ENCODE measurements at places on chromosomes 6 and 20.

GRCh38 chr6:114419175-114419574 is 76.4 kb upstream of the HS3ST5 start:
- DNase-seq, result no peak

- no peak for DNase-seq
Observed at GRCh38 chr20:1232286-1233111, 6.7 kb downstream of the RAD21L1 start.

GRCh38 chr6:7311917-7312615 is 933 bp downstream of the SSR1 start:
- no peak for DNase-seq

DNA sequence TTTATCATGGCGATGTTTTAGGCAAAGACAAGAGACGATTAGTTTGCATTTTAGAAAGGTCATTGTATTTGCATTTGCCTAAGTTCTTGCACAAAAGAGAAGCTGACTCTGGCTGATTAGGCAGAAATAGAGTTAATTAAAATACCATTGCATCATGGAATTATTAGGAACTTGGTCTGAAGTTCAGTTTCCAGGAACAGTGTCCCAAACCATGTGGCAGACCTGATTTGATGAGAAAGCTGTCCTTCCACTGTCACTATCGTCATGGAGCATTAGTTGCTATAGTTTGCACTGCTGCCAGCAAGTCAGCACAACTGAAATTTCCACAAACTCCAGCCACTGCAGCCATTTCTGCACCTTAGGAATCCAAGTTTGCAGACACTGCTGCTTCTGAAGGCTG is 24.3 kb upstream of the MCUR1 start:
- no peak for DNase-seq

DNA sequence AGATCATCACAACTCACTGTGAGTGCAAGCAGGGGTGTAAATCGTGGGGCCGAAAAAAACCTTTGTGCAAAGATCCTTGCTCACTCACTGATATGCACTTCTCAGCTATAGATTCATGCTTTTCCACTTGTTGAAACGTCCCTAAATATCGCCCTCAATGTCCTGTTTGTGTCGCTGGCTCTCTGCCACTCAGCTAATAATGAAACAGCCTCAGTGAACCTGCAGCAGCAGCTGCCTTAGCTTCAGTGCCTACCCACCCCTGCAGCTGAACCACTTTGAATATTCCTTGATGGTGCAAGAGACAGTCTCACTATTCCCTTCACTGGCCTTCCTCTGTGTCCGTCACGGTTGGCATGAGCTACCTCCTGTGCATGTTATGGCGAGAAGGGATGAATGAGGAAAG is 128.9 kb upstream of the NAA20 start:
- no peak for DNase-seq

- no peak for DNase-seq
Observed at GRCh38 chr6:168826726-168827585, 386.0 kb downstream of the SMOC2 start.

DNA sequence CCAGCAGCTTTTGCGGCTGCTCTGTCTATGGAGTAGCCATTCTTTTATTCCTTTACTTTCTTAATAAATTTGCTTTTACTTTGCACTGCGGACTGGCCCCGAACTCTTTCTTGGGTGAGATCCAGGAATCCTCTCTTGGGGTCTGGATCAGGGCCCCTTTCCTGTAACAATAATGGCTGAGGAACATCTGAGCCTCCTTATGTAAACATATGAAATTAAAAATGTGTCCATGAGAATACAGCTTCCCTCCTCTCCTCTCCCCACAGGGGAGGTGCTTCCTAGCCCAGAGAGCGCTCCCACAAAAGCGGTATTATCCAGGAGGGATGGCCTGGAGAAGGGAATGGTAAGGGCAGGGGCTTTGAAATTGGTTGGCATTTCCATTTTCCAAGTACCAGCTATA is 81.1 kb downstream of the PSMG4 start:
- DNase-seq, result no peak

DNA sequence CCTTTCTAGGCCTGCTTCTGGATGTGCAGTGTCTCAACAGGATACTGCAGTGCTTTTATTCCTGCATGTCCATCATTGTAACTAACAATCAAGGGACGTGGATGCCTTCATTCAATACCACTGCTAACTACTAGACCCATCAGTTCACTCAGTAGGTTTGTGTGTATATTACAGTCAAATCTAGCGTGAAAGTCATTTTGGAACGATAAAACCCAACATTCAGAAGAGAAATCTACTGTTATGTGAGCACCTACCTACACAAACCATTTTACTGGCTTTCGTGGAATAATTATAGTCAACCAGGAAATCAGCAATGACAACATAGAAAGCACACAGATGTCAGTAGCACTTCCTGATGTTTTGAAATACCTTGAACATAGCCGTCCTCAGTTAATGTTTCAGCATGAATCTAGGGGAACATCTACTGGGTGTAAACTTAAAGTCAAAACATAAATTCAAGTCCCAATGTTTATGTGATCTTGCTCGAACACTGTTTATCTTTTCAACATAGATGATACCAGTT is 270.6 kb downstream of the FARS2 start:
- DNase-seq, result no peak

- DNase-seq, result no peak
Observed at GRCh38 chr6:111520524-111520923, 37.5 kb upstream of the REV3L start.

- DNase-seq, result no peak
Observed at GRCh38 chr20:36017048-36017951, 48.9 kb downstream of the CNBD2 start.

DNA sequence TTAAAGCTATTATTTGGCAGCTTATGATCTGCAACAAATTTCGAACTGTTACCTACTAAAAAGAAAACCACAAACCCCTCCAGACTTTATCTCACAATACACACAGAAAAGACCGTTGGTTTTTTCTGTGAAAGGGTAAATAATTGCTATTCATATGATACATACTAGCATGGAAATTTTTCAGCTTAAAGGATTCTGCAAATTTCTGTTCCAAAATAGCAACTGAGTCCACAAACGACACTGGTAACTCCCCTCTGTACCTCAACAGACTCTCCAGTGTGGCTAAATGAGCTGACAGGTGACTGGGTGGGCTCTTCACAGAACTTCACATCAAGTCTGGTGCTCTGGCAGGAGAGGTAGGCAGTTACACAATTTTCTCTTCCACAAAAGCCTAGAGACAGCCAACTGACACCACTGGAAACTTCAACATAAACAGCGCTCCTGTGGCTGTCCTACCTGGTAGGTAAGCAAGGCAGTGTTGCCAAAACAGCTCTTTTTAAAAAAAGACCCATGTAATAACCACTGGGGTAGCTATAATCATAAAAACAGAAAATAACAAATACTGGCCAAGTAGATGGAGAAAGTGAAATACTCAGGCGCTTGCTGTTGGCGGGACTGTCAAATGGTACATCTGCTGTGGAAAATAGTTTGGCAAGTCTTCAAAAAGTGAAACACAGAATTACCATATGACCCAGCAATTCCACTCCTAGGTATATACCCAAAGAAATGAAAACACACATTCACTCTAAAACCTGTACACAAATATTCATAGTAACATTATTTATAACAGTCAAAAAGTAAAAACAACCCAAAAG is 37.8 kb downstream of the ELOVL5 start:
- DNase-seq, result no peak

- no peak for DNase-seq
Observed at GRCh38 chr6:40340957-40341356, 246.2 kb downstream of the LRFN2 start.

DNA sequence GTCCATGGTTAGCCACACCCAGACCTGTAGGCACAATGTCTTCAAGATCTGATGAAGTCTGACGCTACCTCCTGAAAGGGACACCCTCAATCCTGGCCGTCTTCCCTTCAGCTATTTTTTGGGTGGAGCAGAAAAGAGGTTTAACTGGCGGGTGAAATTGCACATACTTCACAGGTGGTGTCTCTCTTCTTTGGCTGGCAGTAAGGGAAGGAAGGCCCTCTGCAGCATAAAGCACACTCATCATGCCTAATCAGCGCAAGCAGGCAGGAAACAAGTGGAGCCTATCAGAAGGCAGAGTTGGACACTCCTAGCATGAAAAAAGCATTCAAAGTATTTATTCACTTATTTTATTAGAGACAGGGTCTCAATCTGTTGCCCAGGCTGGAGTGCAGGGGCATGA is 32.9 kb downstream of the PNLDC1 start:
- DNase-seq, result no peak

GRCh38 chr20:10619427-10619826 is 54.4 kb downstream of the JAG1 start:
- no peak for DNase-seq

DNA sequence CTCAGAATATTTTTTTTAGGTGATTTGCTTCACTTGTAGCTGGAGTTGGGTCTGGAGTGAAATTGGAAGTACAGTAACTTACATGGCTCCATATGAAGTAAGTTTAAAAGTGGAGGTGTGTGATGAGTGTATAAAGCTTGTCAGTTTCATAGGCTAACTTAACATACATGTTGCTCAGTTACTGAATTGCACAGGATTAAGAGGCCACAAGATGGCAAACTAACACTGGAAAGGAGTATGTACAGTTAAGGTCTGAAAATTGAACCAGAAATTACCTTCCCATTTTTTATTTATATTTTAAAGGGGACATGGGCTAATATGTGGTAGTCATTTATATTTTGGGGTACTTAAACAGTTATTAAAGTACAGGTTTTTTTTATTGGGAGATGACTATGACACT is 45.3 kb upstream of the SMIM8 start:
- no peak for DNase-seq

GRCh38 chr6:154593122-154593521 is 82.6 kb upstream of the CNKSR3 start:
- DNase-seq, result no peak

DNA sequence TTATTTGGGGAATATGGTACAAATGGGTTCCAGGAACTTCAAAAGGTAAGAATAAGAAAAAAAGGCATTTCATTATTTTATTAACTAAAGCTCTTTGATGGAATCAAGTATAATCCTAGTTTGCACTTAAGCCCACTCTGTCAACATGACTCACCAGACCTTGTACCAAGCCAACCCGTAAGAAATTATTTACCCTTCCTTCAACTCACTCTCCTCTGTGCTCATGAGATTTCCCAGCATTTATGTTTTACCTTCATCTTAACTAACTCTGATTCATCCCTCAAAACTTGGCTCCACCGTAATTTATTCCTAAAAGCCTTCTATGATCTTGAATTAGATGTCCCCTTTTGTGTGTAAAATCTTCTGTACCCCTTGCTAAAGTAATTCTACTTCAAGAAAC is 308.7 kb downstream of the PKHD1 start:
- no peak for DNase-seq

DNA sequence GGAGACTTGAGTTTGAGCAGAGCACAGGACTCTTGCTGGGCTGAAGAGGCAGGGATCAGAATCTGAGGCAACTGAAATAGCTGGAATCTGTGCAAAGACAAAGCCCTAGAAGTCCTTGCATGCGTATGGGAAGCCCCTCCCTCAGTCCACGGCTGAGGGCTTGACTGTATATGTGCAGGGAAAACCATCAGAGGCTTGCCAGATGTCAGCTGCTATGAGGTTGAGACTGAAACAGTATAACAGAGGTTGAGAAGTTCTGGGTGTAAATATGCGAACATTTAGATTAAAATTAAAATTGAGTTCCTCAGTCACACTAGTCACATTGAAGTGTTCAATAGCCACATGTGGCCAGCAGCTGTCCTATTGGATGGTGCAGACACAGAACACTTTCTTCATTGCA is 108.8 kb upstream of the NEDD9 start:
- DNase-seq, result no peak

DNA sequence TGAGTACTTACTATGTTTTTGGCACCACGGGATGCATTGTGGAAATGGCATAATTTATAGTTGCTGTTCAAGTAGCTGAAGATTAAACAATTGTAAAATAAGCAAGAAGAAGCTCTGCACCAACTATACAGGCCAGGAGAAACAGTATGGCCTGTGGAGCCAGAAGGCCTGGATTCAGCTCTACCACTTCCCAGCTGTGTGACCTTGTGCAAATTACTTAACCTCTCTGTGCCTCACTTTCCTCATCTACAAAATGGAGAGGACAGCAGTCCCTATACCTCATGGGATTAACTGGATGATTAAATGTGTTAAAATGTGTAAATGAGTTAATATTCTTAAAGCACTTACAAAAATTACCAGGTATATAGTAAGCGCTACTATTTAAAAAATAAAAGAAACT is 49.1 kb downstream of the CNKSR3 start:
- no peak for DNase-seq

GRCh38 chr6:129163551-129163950 is 280.6 kb downstream of the LAMA2 start:
- no peak for DNase-seq

DNA sequence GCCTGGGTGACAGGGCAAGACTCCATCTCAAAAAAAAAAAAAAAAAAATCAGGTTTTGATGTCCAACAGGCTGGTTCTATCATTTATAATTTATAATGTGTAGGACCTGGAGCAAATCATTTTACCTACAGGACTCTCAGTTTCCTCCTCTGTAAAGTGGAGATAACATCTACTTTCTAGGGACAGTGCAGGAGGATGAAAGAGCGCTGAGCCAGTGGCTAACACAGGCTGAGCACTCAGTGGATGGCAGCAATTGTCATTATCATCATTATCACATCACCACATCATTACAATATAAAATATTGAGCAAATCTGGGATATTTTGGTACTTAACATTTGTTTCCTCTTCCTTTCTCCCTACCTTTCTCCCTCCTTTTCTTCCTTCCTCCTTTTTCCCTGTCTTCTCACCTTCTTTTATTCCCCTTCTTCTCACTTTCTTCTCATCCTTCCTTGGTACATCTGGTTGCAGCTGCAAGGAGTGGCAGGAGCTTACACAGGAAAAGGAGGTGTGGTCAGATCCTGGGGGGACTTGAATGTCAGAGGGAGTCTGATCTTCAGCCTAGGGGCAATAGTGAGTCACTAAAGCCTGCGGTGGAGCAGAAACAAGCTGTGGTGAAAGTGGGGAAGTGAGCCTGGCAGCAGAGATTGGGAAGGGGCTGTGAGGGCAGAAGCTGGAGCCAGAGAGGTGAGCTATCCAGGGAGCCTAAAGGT is 24.6 kb upstream of the CTNNBL1 start:
- DNase-seq, result no peak

DNA sequence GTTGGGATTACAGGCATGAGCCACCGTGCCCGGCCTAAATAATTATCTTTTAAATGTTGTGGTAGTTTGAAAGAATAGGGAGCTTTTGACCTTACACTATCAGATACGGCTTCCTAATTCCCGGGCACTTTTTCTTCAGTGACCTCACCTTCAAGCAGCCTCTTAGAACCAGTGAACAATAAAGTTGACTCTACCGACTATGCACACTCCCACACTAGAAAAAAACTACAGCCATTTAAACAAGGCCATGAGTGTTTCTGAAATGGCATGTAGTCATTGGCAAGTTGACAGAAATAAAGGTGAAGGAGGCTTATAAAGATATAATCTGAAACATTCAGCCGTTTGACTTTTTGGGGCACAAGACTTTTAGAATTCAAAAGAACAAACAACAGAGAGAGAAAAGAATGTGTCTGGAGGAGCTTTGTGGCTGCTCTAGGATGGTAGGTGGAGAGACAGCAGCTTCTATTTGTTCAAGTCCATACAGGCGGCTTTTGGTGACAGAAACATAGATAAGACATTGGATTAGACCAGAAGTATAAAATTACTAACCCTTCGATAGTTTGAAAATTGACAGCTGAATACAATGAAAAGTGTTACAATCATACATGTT is 75.2 kb downstream of the GJA1 start:
- DNase-seq, result no peak
